ENCODE measurements at places on chromosomes 1 and 21.
A peak's percentile ranks its signal among the peaks of the same experiment; 100 is the strongest.

- no peak for DNase-seq
Measured at GRCh38 chr1:205530116-205530515, 25.6 kb downstream of the CDK18 start.

DNA sequence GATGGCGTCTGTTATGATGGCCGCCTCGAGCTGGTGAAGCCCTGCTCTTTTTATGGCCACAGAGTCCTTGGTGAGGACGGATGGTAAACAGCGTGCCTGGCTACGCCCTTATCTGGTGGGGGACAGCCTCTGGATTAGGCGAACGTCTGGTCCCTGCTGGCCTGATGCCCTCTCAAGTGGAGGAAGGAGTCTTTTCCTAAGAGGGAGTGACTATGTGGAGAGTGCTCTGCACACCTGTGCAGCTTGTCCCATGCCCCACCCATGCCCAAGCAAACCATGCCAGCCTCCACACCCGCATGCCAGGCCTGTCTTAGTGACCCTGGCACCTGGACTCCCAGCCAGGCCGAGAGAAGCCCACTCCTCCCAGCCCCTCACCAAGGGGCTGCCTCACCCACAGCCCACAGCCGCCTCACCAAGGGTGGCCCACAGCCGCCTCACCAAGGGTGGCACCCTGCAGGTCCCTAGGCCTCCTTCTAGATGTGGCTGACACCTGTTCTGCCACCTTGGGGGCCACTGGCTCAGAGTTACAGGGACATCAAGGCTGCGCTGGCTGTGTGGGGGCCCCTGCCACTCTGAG is 40.2 kb downstream of the WNT9A start:
- no peak for DNase-seq

- no peak for DNase-seq
Measured at GRCh38 chr1:184164536-184164935, 113.0 kb downstream of the TSEN15 start.

- DNase-seq = no peak
Measured at GRCh38 chr1:204802401-204803175, 68.1 kb upstream of the NFASC start.

GRCh38 chr1:42932442-42932941 is 26.2 kb downstream of the SLC2A1 start:
- no peak for DNase-seq

- no peak for DNase-seq
Measured at GRCh38 chr1:235642943-235643371, 6.6 kb downstream of the GNG4 start.

- DNase-seq = no peak
Measured at GRCh38 chr1:157597959-157598667, at the start of gene FCRL4. Gene FCRL4 (minus strand): TSS chr1:157598085. CDS start chr1:157597944, 141 bp downstream.

DNA sequence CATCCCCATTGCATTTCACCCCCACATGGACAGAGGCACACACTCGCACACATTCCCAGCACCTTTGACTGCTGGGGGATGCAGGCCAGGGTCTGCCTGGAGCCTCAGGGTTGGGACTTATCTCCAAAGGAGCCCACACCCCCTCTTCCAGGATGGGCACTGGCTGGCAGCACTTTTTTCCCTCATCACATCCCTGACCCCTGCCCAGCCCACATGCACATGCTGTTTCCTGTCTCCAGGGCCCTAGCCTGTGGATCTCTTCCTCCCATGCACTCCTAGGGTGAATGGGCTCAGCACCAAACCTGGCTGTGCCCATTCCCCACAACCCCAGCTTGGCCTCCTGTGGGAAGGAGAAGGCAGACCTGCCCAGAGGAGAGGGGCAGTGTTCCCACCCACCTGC is 59.3 kb downstream of the STUM start:
- no peak for DNase-seq

GRCh38 chr1:97338347-97338746 is 582.5 kb downstream of the DPYD start:
- DNase-seq = no peak

DNA sequence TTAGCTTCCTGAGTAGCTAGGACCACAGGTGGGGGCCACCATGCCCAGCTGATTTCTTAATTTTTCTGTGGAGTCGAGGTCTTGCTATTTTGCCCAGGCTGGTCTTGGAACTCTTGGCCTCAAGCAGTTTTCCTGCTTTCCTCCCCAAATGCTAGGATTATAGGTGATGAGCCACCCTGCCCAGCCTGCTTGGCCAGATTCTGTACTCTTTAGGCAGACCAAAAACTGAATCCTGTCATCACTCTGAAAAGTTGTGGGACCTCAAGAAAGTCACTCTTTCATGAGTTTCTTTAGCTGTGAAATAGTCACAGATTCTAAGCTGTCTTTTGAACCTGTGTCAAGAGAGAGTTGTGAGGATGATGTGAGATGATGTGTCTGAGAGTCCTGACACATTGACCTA is 105.4 kb downstream of the CAMTA1 start:
- no peak for DNase-seq

GRCh38 chr1:84582802-84583587 is 8.8 kb upstream of the CTBS start:
- DNase-seq = no peak

- no peak for DNase-seq
Measured at GRCh38 chr1:59569198-59569597, 245.6 kb upstream of the HOOK1 start.

GRCh38 chr21:14901482-14901958 is 163.3 kb downstream of the NRIP1 start:
- DNase-seq = no peak

- no peak for DNase-seq
Measured at GRCh38 chr1:179938752-179939151, 15.9 kb upstream of the CEP350 start.

DNA sequence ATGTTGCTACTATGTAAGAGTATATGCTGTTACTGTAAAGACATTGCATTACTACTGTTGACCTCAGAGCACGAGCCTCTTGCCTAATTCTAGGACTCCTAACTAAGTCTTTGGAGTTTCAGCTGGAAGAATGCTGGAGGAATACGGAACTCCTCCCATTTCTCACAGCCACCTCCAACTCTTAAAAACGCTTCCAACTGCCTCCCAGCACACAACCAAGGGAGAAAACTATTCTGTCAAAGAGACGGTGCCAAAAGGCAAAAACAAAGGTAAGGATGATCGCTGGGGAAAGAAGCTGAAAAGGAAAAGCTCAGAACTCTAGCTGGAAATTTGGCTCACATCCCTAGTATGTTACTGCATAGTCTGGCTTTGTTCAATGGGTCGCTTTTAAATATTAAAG is at the start of gene FMO2:
TSS of gene FMO2 (plus strand) at position 210 of the 400 bp plus-strand sequence. CDS start 414 bp downstream, outside the sequence.
- no peak for DNase-seq

GRCh38 chr1:152795686-152796085 is 835 bp upstream of the LCE1D start:
- no peak for DNase-seq

- DNase-seq = no peak
Measured at GRCh38 chr1:64516301-64516700, 46.4 kb downstream of the CACHD1 start.

- no peak for DNase-seq
Measured at GRCh38 chr1:236608930-236609726, 4.8 kb upstream of the HEATR1 start.

DNA sequence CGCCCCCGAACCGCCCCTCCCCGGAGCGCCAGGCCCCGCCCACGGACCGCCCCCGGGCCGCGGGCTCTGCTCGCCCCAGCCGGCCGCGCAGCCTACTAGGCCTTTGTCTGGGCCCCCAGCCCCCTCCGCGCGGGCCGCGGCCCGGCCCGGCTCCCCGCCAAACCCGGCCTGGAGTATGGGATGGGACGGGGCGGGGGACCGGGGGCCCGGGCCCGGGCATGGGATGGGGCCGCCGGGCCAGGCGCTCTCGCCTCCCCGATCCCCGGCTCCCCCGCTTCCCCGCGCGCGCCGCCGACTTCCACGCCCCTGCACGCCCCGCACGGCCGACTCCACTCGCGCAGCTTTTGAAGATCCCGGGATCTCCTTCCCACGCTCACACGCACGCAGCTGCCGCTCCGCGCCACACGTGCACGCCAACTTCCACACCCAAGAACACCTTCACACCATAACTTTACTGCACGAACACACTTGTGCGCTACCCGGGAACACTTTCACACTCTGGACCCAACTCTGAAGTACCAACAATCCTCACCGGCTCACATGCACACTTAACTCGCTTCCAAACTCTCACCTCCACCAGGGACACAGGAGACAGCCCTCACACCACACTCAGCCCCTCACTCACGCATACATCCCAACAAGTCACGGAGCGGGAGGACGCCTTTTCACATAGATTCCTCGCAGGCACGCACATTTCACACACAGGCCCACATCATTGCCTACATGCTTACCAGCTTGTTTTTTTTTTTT is 437 bp upstream of the HSPG2 start:
- DNase-seq = peak; percentile 14

DNA sequence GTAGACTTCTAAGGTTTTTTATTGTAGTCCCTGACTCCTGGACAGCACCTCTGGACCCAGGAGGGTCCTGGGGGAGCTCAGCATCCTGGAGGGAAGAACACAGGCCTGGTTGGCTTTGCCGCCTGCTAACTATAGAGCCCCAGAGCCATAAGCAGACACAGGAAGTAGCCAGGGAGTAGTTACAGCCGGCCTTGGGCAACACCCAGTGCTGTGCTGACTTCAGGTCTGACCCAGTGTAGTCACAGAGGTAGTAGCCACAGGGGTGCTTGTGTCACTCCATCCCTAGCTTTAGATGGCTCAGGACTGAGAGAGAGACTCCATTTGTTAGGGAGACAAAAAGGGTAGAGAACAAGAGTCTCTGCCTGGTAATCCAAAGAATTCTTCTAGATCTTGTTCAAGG is 21.9 kb downstream of the MCOLN2 start:
- no peak for DNase-seq

DNA sequence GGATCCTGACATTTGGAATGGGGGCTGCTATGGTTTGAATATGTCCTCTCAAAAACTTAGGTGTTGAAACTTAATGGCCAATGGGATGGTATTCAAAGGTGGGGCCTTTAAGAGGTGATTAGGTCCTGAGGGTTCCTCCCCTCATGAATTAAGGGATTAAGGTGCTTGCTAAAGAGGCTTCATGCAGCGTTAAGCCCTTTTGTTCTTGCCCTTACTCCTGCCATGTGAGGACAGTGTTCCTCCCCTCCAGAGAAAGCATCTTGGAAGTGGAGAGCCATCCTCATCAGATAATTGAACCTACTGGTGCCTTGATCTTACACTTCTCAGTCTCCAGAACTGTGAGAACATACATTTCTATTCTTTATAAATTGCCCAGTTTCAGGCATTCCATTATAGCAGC is 146.6 kb downstream of the KCNJ6 start:
- no peak for DNase-seq
